ENCODE measurements at places on chromosomes 6 and 20.

GRCh38 chr20:39988991-39989390 is 700.0 kb downstream of the MAFB start:
- DNase-seq, result no peak

- DNase-seq, result no peak
Observed at GRCh38 chr6:71385111-71385822, 96.7 kb downstream of the OGFRL1 start.

DNA sequence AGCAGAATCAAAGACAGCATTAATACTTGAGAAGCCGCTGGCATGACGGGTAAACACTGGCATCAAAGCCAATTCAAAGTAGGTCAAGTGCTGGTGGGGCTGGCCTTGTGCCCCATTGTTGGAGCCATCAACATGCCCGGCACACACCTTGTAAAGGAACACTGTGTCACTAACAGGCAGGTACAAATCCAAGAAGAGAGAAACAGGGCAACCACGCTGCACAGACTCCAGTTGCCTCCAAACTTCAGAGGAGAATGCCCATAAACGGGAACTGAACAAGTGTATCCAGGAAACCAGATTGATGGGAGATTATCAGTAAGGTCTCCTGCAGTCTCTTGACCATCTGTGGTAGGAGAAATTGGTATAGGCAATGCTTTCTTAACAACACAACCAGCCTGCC is 127.0 kb upstream of the STXBP5 start:
- no peak for DNase-seq

DNA sequence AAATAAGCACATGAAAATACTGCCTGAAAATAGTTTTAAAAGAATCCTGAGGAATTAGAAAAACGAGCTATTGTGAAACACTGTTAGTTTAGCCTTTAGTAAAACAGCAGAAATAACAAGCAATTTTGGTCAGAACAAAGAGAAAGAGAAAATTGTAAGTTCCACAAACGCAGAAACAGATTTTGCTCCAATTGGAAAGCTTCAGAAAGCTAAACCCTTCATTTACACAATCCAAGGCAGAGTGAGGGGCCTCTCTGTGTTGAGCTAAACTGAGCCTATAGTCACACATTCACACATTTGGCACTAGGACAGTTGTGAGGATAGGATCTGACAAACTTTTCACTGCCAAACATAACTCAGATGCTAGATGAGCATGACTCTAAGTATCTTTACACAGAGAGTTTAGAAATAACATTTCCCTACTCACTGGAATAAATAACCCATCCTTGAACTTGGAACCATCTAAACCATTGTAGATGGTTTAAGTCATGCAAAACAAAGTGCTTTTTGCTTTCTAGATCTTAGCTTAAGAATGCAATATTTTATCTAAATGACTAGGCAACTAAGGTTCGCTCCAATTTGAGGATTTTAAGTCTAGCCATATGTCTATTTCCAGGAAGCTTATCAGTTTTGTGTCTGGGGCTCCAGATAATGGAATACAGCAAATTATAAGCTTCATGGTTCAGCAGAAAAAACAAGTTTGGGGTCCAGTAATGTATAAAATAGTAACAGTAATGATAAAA is 122.6 kb downstream of the SGK1 start:
- no peak for DNase-seq

DNA sequence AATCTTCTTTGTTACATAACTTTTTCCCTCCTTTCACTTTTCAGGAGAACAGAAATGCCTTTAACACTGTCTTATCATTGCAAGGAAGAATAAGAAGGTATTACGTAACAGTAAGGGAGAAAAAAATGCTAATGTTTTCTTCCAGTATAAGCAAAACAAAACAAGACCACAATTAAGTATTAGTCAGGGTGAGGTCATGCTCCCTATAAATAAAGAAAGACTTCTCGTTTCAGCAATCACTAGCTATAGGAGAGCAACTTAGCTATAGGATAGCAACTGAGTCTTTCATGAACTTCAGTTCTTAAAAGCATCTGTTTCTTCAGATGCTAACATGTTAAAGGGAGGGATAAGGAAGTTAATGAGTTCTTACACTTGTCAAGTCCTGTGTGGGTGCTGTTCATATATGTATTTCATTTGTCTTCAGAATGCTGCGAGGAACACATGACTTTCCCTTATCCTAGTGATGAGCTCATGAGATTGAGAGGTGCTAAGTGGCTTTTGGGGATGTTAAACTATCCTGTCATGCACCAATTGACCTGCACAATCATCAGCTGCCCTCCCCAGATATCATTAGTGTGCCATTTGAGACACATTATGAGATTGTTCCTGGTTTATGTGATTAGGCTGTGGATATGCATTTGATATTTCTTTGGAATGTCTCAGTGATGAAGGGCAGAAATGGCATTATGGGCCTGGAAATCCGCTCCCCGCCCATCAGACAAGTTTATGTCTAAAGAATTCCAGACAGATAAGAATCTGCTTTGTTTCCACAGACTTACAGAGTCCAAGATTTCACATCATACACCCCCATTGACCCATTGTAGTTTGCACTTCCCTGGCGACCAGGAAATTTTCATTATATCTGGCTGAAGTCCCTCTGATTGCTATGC is 37.5 kb downstream of the LAMA4 start:
- DNase-seq, result no peak

- no peak for DNase-seq
Observed at GRCh38 chr6:104603108-104603745, 256.5 kb downstream of the HACE1 start.

GRCh38 chr20:64237316-64237715 is 18.2 kb upstream of the PCMTD2 start:
- DNase-seq, result no peak

DNA sequence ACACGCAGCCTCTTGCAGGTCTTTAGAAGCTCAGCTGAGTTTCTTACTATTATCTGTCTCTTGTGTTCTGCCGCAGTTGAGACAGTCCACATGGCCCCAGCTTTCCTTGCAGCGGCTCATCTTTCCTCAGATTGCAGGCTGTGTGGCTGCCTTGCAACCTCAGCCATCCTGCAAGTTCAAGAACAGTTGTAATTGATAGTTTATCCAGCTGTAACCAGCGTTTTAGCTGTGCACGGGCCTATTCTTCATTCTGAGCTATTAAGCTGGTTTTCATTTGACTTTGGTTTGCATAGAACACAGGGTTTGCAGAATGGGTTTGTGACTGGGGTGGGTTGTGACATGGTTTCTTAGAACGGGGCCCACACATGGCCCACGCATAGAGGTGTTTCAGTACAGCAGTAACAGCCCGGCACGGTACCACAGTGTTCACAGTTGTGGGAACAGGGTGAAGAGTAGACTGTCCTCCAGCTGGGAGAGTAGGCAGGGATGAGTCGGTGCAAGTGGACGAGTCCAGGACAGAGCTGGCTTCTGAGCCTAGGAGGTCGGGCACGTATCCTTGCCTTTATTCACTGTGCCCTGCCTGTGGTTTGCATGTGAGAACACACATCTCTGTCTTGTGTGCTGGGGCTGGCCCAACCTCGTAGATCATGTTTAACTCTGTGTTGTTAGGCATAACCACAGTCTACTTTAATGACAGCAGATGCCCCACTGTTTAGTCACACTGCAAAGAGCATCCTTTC is 89.2 kb downstream of the RPP40 start:
- DNase-seq, result no peak

GRCh38 chr20:3077618-3078134 is 6.3 kb downstream of the OXT start:
- no peak for DNase-seq

DNA sequence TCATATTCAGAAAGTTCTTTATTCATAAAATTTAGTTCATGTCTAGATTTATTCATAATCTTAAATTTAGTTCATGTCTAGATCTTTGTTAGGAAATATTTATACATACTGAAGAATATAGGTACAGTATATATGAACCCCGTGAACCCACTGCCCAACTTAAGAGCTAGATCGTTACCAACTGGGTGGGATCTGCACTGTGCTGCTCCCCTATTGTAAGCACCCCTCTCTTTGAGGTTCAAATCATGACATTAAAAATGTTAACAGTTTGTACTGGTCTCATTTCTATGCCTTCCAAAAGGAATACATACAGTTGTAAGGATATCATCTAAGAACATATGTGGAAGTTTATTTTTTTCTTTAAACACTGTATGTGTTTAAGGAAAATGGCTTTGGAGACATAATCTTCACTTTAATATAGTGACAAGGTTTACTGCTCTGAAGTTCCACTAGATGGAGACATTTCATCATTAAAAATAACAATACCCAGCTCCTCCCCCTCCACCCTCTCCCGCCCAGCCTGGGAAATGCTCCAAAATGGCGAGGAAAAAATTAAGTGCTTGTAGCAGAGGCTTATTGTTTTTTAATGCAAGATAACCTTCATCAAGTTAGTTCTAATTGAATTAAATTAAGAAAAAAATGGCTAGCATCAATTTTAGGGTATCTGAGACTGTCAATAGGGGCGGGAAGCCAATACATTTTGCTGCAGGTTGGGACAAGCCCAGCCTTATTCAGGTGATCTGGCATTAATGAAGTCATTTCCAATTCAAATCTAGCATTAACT is 104.1 kb upstream of the TRAF3IP2 start:
- DNase-seq, result peak; percentile 42

- DNase-seq, result no peak
Observed at GRCh38 chr20:58651559-58651945, 469 bp downstream of the STX16 start.

DNA sequence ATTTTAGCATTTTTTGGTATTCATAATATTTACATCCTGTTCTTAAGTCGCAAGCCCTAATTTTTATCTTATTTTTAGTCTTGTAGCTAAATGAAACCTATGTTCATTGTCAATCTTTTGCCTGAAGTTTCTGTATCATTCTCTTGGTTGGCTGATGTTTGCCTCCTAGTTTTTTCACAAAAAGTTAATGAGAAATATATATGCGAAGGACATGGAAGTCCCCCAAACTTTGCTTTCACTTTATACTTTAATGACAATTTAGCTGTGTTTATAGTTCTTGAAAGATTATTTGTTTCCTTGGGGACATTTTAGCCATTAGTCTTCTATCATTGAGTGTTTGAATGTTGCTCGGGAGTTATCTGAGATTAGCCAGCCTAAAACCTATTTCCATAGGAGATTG is 118.2 kb downstream of the COL19A1 start:
- no peak for DNase-seq

- no peak for DNase-seq
Observed at GRCh38 chr20:48324744-48325143, 503.1 kb downstream of the PREX1 start.

- DNase-seq, result no peak
Observed at GRCh38 chr6:34587325-34587724, 31.2 kb upstream of the SPDEF start.

DNA sequence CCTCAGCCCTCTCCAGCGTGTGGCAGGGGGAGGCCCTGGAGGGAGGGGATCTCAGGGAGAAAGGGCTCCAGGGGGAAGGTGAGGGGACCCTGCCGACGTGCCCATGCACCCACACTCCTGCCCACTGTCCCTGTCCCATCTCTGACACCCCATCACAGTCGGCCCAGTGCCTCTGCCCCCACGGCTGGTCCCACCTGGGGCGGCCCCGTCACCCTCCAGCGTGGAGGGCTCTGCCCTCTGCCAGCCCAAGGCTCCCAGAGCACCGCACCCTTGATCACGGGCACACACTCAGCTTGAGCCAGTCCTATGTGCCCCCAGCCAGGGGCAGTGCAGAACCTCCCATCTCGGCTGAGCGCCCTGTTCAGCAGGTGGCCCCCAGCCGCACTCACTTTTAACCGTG is 9.2 kb downstream of the SLC4A11 start:
- no peak for DNase-seq

- DNase-seq, result no peak
Observed at GRCh38 chr20:58700823-58701222, 8.2 kb downstream of the NPEPL1 start.
